ENCODE measurements at places on chromosomes 1 and 21.

DNA sequence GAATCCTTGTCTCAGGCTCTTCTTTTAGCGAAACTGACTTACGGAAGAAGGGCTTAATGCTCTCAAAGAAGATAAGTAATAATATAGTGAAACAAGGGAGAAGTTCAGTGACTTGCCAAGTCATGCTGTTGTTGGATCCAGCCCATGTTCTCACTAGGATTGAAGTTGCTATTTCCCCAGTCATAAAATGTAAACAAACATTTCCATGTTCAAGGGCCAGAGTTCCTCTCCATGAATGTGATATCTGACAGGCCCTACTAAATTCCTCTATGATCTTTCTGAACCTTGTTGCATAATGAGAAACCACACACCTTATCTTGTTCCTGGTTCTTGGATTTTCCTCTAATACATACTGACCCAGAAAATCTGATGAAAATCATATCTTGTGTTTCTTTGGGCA is 876.5 kb upstream of the B3GALT2 start:
- H3K4me1 ChIP-seq = no peaks in the 10 kb centered on the region
- no peaks in the 10 kb centered on the region for H3K27me3 ChIP-seq
- no peaks in the 10 kb centered on the region for H3K36me3 ChIP-seq
- peak overlapping the region; percentile 82 for H3K27ac ChIP-seq
- DNase-seq = no peak
- no peak overlapping the region for H3K4me3 ChIP-seq

DNA sequence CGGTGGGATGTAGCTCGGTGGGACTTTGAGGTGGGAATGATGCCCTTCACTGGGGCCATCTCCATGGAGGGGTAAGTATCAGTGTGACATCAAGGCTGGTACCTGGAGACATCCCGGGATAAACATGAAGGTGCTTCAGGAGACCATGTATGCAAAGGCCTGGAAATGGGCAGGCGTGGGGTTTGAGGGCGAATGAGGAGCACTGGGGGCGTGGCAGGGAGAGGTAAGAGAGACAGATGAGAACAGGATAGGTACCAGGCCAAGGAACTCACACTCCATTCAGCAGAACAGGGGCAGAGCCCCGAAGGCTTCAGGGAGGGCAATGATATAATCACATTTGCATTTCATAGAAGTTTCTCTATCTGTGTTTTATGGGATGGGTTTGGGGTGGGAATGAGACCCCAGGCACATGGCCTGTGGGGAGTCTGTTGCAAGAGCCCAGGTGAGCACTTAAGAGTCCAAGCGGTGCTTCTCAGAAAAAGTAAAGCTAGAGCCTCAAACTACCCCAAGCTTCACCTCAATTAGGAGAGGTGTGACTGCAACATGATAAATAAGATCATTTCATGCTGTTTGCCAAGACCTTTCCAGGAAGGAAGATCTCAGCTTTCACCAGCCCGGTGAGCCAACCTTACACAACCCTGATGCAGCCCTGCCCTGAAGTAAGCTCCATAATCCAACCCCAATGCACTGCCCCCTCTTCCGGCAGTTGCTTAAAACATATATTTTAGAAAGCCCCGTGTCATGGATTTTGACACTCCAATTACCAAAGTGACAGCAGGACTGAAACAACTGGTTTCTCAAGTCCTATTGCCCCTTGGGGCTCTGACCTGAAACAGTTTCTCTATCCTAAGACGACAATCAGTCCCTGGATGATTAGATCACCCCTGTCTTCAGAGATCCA is 7.4 kb downstream of the S100A9 start:
- H3K27me3 ChIP-seq = no peaks in the 10 kb centered on the region
- no peaks in the 10 kb centered on the region for H3K36me3 ChIP-seq
- H3K4me1 ChIP-seq = no peaks in the 10 kb centered on the region
- no peak overlapping the region for H3K4me3 ChIP-seq
- H3K27ac ChIP-seq = no peak overlapping the region

DNA sequence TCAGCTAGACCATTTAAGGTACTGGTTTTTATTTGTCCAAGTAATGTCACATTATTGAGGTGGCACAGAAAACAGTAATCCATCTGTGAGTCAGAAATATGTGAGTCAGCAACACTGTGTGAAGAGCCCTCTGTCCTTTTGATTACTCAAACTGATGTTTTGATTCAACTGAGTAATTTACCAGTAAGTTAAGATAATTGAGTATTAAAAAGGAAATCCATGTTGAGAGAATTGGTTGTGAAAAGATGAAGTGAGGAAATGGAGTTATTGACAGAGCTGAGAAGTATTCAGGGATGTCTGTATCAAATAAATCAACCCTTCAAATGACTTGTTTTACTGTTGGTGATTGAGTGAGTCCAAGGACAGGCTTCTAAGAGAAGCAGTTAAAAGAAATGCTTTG is 302.7 kb upstream of the SGIP1 start:
- no peak overlapping the region for H3K27ac ChIP-seq
- no peaks in the 10 kb centered on the region for H3K4me1 ChIP-seq
- DNase-seq = no peak
- no peak overlapping the region for H3K4me3 ChIP-seq
- H3K36me3 ChIP-seq = no peaks in the 10 kb centered on the region

- H3K4me3 ChIP-seq = no peak overlapping the region
- H3K27ac ChIP-seq = no peak overlapping the region
- DNase-seq = no peak
These were observed 60.0 kb upstream of the C1orf105 start for GRCh38 chr1:172360511-172360910.

DNA sequence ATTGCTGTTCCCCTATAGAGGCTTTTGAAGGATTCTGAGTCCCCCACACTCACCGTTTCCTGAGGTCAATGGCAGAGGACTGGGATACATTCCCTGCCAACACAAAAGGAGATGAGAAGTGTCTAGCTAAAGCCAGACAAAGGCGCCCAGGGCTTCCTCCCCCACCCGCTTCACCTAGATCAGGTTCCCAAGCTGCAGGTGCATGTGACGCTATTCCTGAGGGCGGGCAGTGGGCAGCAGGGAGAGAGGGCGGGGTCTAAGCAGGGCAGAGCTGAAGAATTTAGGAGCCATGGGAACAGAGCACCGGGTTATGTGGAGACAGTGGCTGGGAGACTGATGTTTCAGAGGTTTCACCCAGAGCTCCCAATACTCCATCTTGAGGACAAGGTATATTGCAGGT is 6.0 kb upstream of the ARHGEF2 start:
- H3K4me1 ChIP-seq = peaks cover 63% of the 10 kb centered on the region
- no peak overlapping the region for H3K4me3 ChIP-seq
- DNase-seq = no peak
- peak overlapping the region; percentile 96 for H3K27ac ChIP-seq
- no peaks in the 10 kb centered on the region for H3K36me3 ChIP-seq

- H3K4me3 ChIP-seq = no peak overlapping the region
- DNase-seq = no peak
- H3K4me1 ChIP-seq = no peaks in the 10 kb centered on the region
- H3K27ac ChIP-seq = no peak overlapping the region
These were observed 4.8 kb upstream of the IL6R start for GRCh38 chr1:154400381-154400801.

- peaks cover 11% of the 10 kb centered on the region for H3K36me3 ChIP-seq
- peak overlapping the region; percentile 53 for H3K4me3 ChIP-seq
- DNase-seq = peak; percentile 65
- peak overlapping the region; percentile 89 for H3K27ac ChIP-seq
- H3K27me3 ChIP-seq = no peaks in the 10 kb centered on the region
These were observed 6.7 kb downstream of the LMO4 start for GRCh38 chr1:87335175-87335884.

DNA sequence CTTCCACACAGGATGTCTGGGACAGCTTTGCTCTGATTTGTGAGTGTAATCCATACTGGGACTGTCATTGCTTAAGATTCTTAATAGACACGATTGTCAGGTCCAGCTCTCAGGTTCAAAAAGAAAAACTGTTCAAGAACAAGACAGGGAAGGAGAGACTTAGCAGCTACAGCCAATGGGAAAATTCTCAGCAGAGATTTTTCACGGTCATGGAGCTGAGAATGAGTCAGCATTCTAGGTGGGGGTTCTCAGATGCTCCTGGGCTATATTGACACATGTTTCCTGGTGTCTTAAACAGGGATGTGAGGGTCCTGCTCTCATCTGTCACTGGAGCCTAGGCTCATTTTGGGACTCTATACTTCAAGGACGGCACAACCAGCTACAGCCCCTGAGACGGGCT is 318.3 kb downstream of the RRAGC start:
- H3K27ac ChIP-seq = no peak overlapping the region
- H3K4me1 ChIP-seq = no peaks in the 10 kb centered on the region
- no peak overlapping the region for H3K4me3 ChIP-seq
- no peaks in the 10 kb centered on the region for H3K36me3 ChIP-seq
- H3K27me3 ChIP-seq = no peaks in the 10 kb centered on the region
- no peak for DNase-seq

- no peak for DNase-seq
- H3K4me3 ChIP-seq = no peak overlapping the region
- no peaks in the 10 kb centered on the region for H3K36me3 ChIP-seq
These were observed 4.8 kb upstream of the CRYBG2 start for GRCh38 chr1:26358411-26359384.

GRCh38 chr1:205577874-205578658 is 53.7 kb downstream of the ELK4 start:
- DNase-seq = no peak
- H3K27me3 ChIP-seq = no peaks in the 10 kb centered on the region
- no peak overlapping the region for H3K4me3 ChIP-seq
- H3K36me3 ChIP-seq = no peaks in the 10 kb centered on the region
- H3K27ac ChIP-seq = no peak overlapping the region
- H3K4me1 ChIP-seq = no peaks in the 10 kb centered on the region

- peak within 1 kb of the TSS; percentile 56 for H3K4me3 ChIP-seq
- H3K4me1 ChIP-seq = peaks cover 46% of the 10 kb centered on the region
- DNase-seq = no peak
- no peaks in the 10 kb centered on the region for H3K27me3 ChIP-seq
- no peaks in the 10 kb centered on the region for H3K36me3 ChIP-seq
These were observed at the start of gene NT5C1A for GRCh38 chr1:39671793-39672550. TSS of gene NT5C1A (minus strand) at chr1:39672107. CDS start at chr1:39672038, 69 bp downstream.

DNA sequence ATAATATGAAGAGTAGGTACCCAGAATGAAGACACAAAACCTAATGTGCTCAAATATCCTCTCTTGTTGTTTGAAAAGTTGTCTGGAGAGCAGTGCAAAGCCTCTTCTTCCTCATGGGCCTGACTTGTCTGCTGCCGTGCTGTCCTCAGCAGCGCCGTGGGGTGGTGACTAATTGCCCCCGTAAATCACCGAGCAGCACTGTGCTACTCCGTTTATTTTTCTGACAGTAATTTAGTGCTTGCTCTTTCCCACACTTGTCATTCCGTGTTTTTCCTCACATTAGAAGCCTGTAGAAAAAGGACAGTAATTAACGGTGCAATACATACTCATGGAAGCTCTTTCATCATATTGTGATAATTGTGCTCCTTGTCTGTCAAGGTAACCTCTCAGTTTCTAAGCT is 114.8 kb upstream of the BARHL2 start:
- H3K4me1 ChIP-seq = peaks cover 23% of the 10 kb centered on the region
- DNase-seq = no peak
- no peaks in the 10 kb centered on the region for H3K36me3 ChIP-seq
- H3K27me3 ChIP-seq = peaks cover 19% of the 10 kb centered on the region

GRCh38 chr1:112538883-112539282 is 30.1 kb downstream of the WNT2B start:
- no peak for DNase-seq
- no peaks in the 10 kb centered on the region for H3K27me3 ChIP-seq
- H3K36me3 ChIP-seq = peaks cover 20% of the 10 kb centered on the region

DNA sequence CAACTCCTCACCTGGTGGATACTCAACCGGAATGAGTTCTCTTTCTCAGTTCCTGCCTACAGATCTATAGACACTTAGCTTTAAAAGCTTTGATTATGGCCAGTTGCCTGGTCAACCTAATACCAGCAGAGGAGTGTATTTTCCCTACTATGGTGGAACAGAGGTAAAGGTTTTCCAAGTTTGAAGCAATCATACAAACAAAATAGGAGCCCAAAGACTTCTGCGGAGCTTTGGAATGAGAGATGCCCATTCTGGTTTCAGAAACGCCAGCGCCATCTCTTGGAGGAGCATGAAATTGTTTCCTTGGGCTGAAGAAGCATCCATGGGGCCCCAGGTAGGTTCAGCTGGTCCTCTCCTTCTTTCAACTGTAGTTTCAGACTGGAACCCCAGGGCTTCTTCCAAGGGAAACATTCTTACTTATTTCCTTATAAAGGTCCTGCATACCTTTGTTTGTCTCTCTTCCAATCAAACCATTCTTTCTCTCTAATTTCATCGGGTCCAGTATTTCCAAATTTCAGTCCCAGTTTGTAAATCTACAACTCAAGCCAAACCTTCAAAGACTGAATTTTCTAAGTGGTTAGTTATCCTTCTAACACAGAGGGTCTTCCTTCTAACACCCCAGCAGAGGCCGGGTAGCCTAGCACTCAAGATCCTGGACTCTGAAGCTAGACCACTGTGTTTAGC is 95.9 kb downstream of the KCNJ15 start:
- DNase-seq = peak; percentile 76
- H3K27ac ChIP-seq = no peak overlapping the region
- peaks cover 10% of the 10 kb centered on the region for H3K4me1 ChIP-seq
- no peaks in the 10 kb centered on the region for H3K27me3 ChIP-seq

- H3K4me1 ChIP-seq = peaks cover 57% of the 10 kb centered on the region
- no peaks in the 10 kb centered on the region for H3K27me3 ChIP-seq
- DNase-seq = no peak
- H3K4me3 ChIP-seq = no peak overlapping the region
- H3K27ac ChIP-seq = no peak overlapping the region
- H3K36me3 ChIP-seq = no peaks in the 10 kb centered on the region
These were observed 32.7 kb downstream of the C1orf21 start for GRCh38 chr1:184419350-184420161.

GRCh38 chr1:199302554-199302953 is 663.7 kb downstream of the PTPRC start:
- no peaks in the 10 kb centered on the region for H3K27me3 ChIP-seq
- H3K4me3 ChIP-seq = no peak overlapping the region
- no peaks in the 10 kb centered on the region for H3K4me1 ChIP-seq

- no peak for DNase-seq
- H3K27ac ChIP-seq = no peak overlapping the region
- H3K4me3 ChIP-seq = no peak overlapping the region
- no peaks in the 10 kb centered on the region for H3K4me1 ChIP-seq
- H3K36me3 ChIP-seq = no peaks in the 10 kb centered on the region
These were observed 99.6 kb upstream of the CACNA1E start for GRCh38 chr1:181383695-181384094.

DNA sequence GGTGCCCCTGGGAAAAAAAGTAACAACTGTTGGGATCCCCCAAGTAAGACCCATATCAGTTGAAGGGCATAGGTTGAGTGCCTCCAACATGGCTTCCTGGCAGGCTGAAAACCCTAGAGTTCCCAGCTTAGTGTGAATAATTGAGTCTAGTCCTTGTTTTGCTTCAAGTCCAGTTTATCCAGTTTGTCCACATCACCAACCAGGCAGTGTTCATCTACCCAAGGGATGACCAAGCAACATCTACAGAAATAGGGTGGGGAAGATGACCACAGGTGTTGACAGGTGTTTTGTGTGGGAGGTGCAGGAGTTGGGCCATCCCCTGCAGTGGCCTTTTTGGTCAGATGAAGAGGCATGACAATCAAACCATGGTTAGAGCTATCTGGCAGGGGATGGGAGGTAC is 54.3 kb upstream of the ERO1B start:
- no peak for DNase-seq
- no peaks in the 10 kb centered on the region for H3K36me3 ChIP-seq
- H3K4me3 ChIP-seq = no peak overlapping the region
- H3K4me1 ChIP-seq = no peaks in the 10 kb centered on the region

Data from right atrium auricular region (tissue), 2 donors.